Caki2 (cell line): ENCODE measurements at places on chromosomes 11 and 22. TPM values are rescaled to one million over a fixed set of nuclear protein-coding genes. Genes with fewer than 3 reads are reported as not detected.

The OSBP2 gene
- 1.1 and 2.1 TPM in 2 replicates for total RNA-seq

The CRYBA4 gene
- total RNA-seq, result not detected in 2 replicates

DNA sequence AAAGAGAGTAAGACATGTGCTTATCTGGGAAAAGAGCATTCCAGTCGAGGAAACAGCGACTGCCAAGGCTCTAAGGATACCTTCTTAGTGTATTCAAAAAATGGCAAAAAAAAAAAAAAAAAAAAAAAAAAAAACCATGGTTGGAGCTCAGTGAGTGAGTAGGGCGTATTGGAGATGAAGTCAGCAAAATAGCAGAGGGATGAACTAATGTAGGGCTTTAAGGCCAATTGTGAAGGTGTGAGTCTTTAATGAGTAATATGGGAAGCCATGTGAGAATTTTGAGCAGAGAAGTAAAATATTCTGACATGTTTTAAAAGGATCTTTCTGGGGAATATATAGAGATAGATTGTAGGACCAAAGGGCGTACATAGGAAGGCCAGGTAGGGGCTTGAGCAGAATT, 498.6 kb upstream of the ISX start:
- DNase-seq, result no peak

DNA sequence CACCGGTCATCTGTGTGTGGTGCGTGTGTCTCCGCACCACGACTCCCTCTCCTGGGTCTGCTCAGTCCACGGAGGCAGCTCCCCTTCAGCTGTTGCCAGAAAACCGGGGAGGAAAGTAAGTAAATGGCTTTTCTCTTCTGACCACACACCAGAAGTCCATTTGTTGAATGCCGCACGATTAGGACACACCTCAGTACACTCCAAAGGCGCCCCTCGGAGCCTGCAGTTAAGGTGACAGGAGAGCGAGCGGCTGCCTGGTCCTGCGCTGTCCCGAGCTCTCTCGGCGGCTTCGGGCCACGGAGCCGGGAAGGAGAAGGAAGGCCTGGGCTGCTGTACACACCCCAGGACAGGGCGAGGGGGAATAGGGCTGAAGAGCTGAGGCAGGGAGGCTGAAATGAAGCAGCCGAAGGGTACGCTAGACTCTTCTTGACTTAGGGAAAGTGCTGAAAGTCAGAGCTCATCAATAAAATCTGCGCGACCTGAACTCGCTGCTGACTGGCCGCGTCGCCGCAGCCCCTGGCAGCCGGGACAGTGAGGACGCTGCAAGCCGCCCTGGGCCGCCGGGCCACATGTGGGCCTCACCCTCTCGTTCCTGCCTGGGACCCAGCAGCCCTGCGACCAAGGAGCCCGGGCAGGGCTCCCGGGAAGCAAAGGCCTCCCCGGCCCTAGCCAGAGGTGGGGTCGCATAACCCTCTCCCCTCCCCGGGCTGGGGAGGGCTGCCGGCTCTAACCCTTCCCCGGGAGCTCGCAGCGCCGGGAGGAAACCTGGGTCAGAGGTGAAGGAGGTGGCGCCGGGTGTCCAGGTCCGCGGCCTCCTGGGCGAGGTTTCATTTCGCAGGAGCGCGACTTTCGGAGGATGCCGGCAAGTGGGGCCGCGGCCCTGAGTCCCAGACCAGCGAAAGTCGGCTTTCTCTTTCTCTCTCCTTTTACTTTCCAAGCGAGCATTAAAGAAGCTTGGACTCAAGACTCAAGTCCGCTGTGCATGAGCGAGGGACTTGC, 1.6 kb upstream of the PAX6 start:
- DNase-seq, result no peak

GRCh38 chr11:61764606-61765260, 12.3 kb downstream of the MYRF start:
- no peak for DNase-seq
